ENCODE measurements at places on chromosomes 12 and 14.

- peak; percentile 75 for DNase-seq
These were observed 32.0 kb upstream of the CDKN3 start for GRCh38 chr14:54364555-54365415.

DNA sequence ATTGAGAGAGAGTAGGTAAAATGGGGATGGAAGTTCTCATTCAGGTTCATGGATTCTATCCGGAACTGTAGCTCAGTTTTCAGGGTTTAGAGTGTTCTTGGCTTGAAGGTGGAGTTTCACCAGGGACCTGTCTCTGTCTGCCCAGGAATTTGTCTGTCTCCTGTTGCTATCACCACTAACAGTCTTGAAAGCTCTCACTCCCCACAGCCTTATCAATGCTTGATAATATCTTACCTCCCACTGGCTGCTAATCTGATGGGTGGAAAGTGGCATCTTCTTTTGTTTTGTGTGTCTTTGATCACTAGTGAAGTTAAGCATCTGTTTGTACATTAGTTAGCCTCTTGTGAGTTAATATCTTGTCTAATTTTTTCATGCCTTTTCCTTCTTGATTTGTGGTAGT, 60.3 kb upstream of the TSPAN11 start:
- DNase-seq, result no peak

GRCh38 chr14:89347885-89348284, 69.1 kb downstream of the FOXN3 start:
- no peak for DNase-seq

- DNase-seq, result no peak
These were observed 965.4 kb downstream of the LRFN5 start for GRCh38 chr14:42572032-42572431.

- no peak for DNase-seq
These were observed 441 bp downstream of the PDE3A start for GRCh38 chr12:20368651-20369304.

DNA sequence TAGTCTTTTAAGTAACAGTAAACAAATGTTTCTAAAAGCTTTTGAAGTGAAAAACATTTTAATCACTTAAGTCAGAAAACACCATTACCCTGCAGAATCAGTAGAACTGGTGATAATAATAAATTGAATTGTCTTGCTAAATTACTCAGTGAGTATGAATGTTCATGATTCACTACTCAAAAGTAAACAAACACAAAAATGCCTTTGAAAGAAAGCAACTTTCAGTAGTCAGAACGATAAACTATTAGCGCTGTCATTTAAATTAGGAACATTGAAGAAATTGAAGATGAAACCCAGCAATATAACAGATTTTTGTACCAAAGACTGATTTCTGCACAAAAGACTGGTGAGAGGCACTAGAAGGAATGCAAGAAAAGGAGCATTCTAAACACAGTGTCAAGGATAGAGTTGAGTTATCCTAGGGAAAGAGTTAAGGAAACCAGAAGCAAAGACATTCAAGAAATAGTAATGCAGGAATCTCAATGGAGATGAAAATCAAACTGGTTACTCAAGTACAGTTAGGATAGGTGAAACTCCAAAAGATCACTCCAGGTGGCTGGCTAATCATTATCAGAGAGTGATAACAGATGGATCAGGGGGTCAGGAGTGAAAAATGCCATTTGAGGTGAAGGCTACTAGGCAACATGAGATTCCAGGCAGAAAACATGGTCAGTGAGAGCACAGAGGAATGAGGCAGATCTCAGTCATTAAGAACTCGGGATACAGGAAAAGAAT, 77.4 kb upstream of the ALG10 start:
- no peak for DNase-seq

GRCh38 chr14:38125481-38126037, 82.1 kb upstream of the SSTR1 start:
- DNase-seq, result no peak

- no peak for DNase-seq
These were observed 24.7 kb upstream of the RNASE1 start for GRCh38 chr14:20827326-20827725.

DNA sequence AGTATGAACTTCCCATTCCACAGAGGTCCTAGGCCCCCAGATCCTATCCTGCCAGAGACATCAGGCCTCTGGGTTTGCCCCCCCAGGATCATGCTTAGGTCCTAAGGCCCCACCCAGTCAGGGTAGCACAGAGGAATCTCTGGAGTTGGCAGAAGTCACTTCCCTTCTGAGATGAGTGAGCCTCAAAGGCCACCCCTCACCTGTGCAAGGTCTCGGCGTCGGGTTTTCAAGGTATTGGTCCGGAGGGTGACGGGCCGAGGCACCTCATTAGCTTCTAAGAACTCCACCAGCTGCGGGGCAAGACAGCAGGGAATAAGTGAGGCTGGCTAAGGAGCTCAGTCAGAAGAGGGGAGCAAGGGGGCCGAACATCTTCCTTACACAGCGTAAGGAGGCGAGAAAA, 5.2 kb downstream of the NOP2 start:
- no peak for DNase-seq

DNA sequence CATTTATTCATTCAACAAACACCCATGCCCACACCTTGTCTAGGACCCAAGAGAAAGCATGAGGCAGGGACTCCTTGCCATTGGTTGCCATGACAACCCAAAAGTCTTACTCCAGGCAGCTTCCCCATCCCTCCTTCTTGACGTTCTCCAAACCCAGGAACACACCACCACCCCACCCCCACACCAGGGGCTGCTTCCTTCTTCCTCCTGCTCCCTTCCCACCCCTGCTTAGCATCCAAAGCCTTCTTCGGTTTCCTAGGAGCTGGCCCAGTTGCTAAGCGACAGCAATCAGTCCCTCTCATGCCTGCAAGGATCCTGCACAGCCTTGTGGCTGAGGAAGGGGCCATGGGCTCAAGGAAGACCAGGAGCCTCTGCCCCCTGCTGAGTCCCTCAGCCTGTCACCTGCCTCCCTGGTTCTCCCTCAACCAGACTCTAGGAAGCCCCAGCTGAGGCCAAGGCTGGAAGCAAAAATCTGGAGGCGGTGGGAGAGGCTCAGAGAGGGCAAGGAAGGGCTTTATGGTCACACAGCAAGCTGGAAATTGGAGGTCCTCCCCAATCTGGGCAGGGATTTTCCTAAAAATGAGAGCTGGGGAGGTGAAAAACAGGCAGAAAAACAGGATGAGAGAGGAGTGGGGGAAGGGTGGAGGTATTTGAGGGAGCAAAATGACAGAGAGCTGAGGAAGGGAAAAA, 15.4 kb downstream of the RASAL1 start:
- DNase-seq, result no peak

- peak; percentile 66 for DNase-seq
These were observed 51.2 kb upstream of the CERS5 start for GRCh38 chr12:50218386-50218785.

- no peak for DNase-seq
These were observed 1.5 kb downstream of the IRF2BPL start for GRCh38 chr14:77026930-77027537.

DNA sequence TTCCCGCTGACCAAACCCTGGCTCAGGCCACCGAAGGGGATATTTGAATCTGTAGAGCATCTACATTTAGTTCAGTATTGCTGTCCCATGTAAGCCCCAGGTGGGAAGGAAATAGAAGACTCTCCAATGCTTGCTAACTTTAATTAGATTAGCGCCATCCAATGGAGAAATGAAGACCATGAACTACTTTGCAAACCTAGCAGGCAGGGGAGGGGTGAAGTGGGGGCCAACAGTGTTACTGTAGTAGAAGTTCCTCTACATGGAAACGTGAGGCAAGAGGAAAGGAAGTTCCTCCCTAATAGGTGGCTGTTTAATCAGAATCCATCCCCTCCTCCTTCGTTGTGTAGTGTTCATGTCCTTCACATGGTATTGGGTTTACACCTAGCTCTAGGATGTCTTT, 9.3 kb upstream of the DENND5B start:
- no peak for DNase-seq

DNA sequence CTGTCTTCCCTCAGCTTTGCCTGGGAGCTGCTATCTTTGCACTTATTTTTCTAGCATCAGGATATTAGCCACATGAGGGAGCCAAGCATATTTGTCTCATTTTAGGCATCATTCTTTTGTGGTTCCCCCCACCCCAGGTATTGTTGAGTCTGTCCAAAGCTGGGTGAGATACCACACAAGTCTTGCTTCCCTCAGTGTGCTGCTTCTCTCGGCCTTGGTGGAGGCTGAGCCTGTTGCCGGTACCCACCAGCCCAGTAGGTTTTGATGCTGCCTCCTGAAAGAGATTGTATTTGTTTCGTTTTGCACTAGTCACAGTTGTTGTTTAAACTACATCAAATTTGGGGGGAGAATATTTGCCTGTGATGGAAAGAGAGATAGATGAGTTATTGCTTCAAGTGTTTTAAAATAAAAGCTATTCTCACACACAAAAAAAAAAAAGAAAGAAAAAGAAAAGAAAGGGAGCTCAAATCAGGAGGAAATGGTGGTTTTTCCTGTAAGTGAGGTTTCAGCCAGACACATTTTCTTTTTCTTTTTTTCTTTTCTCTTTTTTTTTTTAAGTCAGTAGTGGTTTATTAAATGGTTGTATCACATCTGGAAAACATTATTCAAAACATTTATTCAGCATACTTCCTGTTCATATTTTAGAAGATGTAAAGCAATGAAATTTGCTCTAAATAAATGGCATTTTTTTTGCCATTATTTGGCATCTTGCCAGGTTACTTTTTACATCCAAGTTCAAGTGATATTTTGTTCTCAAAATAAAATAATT, 58.5 kb downstream of the SLC4A8 start:
- DNase-seq, result no peak

- no peak for DNase-seq
These were observed 4.9 kb downstream of the CERS5 start for GRCh38 chr12:50162230-50162629.

DNA sequence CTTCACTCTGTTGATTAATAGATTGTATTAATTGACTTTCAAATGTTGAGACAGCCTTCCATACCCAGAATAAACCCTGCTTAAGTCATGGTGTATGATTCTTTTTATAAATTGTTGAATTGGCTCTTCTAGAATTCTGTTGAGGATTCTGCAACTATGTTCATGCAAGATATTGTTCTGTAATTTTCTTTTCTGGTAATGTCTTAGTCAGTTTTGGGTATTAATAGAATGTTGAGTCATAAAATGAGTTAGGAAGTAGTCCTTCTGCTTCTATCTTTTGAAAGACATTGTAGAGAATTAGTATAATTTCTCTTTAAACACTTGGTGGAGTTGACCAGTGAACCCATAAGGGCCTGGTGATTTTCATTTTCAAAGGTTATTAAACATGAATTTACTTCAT, 958.9 kb downstream of the LRFN5 start:
- no peak for DNase-seq

DNA sequence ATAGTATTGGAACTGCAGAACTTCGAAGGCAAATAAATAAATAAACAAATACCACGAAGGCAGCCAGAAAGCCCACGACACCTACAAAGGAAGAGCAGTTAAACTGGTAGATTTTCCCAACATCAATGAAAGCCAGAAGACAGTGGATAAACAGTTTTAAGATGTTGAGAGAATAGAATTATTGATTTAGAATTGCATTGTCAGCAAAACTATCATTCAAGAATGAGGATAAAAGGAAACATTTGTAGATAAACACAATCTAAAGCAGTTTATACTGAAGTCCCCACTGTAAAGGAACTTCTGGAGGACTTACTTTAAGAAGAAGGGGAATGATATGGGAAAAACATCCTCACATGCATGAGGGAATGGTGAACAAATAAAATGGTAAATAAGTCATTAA, 29.5 kb downstream of the CACNA2D4 start:
- no peak for DNase-seq

GRCh38 chr12:58106195-58106594, 164.8 kb downstream of the ATP23 start:
- no peak for DNase-seq

- DNase-seq, result peak; percentile 79
These were observed 427.5 kb downstream of the SNAPC1 start for GRCh38 chr14:62189698-62190097.

DNA sequence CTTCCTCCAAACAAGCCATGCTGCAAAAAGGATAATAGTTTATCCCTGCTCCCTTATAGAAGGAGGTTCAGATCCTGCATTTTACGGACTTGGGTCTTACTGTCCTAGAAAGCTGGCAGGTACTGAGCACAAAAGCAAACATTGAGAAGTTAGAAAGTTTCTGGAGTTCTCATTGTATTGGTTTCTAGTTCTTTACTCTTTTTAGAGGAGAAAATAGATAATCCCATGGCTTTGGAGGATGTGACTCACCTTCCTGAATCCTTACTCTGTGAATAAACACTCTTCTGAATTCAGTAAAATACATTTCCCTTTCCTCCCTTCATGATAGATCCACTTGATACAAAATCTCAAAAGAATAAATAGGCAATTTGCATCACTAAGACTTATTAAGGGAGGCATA, 188.9 kb downstream of the NPAS3 start:
- no peak for DNase-seq

- peak; percentile 72 for DNase-seq
These were observed 36.0 kb downstream of the EGLN3 start for GRCh38 chr14:33914676-33915516.

DNA sequence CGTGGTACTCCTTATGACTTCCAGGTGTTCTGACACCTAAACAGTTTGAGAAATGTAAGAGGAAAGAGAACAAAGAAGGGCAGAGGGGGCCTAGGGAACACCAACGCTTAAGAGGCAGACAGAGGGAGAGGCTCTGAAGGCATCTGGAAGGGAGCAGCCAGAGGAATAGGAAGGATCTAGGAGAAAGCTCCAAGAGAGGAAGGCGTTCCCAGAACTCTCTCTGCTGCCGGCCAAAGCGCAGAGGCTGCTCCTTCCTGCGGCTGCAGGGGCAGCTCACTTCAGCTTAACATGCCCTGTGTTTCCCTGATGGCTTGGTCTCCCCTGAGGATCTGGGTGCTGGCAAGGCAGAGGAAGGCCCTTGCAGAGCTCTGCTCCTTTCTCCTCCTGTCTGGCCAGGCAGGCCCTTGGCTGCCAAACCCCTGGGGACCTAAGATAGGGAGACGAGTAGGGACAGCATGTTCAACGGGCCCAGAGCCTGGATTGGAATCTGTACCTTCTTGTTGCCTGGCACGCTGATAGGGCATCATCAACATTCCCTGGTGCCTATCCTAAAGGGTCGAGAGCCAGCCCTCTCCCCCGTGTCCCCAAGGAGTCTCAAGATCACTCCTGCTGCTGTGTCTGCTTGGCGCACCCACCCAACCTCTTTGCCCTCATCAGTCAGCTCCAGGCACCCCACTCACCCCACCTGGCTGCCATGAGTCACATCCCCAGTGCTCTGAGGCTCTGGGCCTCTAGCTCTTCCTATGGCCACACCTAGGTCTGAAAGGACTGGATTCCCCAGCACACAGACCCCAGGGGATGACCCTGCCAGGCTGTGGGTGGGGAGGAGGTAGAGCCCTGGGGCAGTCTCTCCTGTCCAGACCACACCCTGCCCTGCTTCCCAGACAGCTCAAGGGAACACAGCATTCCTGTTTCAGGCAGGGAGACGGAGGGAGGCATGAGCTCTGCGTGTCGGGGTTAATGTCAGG, 45.6 kb downstream of the LTBP2 start:
- peak; percentile 96 for DNase-seq

Measured in MCF 10A (cell line).